ENCODE measurements at places on chromosomes 3 and 15.

- DNase-seq = peak; percentile 69
Measured at GRCh38 chr3:57544181-57545125, at the start of gene DNAH12. Gene DNAH12 (minus strand): TSS chr3:57544344. CDS start chr3:57542870, 1,474 bp downstream.

- peak; percentile 56 for DNase-seq
Measured at GRCh38 chr3:184590795-184591194, 29.2 kb downstream of the EPHB3 start.

GRCh38 chr3:168165390-168166269, 69.9 kb upstream of the GOLIM4 start:
- DNase-seq = peak; percentile 89

- DNase-seq = no peak
Measured at GRCh38 chr15:78968539-78969271, 23.9 kb upstream of the CTSH start.

- DNase-seq = no peak
Measured at GRCh38 chr3:65761446-65762234, 277.1 kb downstream of the MAGI1 start.

GRCh38 chr3:20047341-20047779, 7.1 kb downstream of the KAT2B start:
- no peak for DNase-seq
